ENCODE measurements at places on chromosomes 2 and 18.

DNA sequence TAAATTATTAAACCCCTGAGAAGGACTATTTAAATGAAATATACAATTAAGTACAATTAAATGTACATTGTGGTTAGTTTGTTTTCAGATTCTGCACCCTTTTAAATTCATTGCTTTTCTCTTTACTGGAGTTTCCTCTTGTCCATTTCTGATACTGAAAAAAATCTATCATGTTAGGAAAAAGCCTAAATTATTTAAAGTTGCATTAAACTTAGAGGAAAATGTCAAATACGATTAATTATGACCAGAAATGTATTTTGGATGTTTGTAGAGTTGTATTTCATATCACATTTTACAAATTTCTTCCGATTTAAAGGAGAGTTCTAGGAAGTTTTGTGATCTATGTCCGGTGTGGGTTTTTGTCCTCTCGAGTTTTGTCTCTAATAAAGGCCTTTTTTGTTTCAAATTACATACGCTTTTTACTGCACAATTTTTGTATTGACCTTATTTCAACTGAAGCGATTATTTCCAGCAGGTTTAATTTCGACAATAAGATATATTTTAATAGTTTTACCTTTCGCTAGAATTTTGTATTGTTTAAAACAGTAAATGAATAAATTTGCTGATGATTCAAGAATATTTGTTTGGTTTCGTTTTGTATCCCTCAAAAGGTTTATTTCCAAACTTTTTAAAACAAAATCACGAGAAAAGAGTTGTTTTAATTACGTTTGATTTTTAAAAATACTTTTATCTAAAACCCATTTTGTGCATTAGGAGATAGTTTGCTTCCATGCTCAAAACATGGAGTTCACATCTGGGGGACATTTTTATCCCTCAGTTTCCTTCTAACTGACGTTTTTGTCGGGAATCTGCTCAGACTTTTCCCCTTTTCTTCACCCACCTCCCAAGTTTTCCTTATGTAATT lies 3.3 kb upstream of the SATB2 start:
- no peak for DNase-seq

GRCh38 chr2:195318440-195319111 lies 338.4 kb upstream of the SLC39A10 start:
- no peak for DNase-seq

DNA sequence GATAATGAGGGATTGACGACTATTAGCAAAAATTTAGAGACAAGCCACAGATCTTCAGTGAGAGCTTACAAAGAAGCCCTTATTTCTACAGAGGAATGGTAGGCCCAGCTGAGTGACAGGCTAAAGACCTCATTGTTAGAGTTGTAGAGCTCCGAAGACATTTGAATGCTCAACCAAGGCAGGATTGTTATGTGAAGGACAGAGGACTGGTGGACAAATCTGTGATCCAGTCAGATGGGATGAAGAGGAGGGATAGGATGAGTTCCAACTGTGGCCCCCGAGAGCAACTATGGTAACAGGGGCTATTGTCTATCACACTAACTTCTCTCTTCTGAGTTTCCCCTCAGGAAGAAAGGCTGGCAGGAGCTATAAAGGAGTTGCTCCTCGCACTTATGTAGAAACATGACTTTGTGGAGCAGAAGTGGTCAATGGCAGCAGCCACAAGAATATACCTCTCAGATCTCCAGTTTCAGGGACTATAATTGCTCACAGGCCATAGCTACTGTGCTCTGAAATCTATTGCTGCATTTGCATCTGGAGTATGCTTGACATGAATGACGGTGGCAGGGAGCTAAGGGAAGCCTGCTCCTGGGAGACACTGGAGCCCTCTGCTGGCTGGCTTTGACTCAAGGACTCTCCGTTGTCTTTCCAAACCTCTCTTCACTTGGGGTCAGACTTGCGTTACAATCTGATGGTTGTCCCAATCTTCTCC lies 50.3 kb upstream of the GREB1L start:
- DNase-seq = no peak

DNA sequence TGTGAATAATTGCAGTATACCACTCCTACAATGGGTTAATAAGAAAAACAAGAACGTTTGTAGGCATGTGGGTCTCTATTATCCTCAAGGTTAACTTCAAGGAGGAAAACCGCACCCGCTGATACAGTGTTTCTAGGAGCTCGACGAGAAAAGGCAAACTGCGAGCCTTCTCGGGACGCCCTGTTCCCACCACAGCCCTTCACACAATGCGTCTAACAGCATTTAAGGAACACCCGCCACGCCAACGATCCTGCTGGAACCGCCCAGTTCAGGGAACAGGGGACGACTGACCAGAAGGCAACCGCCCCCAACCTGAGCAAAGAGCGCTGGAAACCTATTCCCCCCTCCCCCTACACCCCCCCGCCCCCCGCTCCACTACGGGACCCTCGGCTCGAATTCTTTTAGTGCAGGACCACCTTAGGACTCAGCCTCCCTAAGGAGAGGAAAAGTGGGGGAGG lies 710 bp upstream of the TMSB10 start:
- no peak for DNase-seq

DNA sequence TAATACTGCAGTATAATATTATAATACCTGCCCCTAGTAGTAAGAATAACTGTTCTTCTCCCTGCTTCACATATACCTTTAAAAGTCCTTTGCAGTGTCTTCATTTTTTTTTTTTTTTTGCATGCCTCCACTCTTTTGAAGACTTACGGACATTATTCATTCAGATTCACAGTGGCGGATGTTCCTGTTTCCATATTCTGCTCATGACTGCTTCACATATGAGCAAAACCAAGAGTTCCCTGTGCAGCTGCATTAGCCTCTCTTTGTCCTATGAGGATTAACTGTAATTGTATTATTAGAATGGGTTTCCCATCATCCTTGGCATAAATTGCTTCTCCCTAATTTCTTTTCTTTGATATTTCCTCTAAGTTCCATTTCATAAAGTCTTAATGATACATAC lies 12.8 kb downstream of the IL18RAP start:
- DNase-seq = no peak

DNA sequence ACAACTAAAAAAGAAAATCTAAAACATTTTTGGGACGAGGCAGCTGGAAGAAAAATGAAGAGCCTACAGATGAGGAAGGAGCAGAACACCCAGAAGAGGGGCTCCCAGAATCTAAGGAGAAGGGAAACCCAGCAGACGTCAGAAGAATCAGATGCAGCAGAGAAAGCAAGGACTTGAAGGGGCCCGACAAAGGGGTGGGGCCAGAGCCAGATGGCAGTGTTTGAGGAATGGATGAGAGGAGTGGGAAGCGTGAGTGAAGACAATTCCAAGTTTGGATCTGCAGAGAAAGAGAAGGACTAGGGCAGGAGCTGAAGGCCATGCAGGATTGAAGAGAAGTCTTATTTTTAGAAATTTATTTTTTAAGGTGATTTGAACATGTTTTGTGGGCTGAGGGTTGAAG lies 19.3 kb downstream of the PTMA start:
- no peak for DNase-seq

GRCh38 chr2:233912691-233913423 lies 4.3 kb upstream of the TRPM8 start:
- no peak for DNase-seq

Data from stimulated activated CD8-positive, alpha-beta memory T cell treated with anti-CD3 and anti-CD28 coated beads, Interleukin-4, amount 100 ng/mL, for 4 hours (primary cell).